ENCODE measurements at places on chromosomes 5 and 9.

DNA sequence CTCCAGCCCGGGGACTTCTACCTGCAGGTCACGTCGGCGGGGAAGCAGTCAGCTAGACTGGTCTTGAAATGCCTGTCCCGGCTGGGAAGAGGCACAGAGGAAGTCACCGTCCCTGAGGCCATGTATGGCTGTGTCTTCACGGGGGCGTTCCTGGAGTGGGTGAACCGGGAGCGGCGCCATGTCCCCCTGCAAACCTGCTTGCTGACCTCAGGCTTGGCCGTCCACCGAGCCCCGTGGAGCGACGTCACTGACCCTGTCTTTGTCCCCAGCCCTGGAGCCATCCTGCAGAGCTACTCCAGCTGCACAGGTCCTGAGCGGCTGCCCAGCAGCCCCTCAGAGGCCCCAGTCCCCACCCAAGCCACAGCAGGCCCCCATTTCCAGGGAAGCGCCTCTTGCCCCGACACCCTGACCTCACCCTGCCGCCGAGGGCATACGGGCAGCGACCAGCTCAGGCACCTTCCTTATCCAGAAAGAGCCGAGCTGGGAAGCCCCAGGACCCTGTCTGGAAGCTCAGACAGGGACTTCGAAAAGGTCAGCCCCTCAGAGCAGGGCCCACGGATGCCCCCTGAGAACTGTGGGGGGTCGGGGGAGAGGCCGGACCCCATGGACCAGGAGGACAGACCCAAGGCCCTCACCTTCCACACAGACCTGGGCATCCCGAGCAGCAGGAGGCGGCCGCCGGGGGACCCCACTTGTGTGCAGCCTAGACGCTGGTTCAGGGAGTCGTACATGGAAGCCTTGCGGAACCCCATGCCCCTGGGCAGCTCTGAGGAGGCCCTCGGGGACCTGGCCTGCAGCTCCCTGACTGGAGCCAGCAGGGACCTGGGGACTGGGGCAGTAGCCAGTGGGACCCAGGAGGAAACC is 47.8 kb downstream of the PLEKHG4B start:
- no peaks in the 10 kb centered on the region for H3K27me3 ChIP-seq
- no peak overlapping the region for H3K4me3 ChIP-seq
- no peak overlapping the region for H3K27ac ChIP-seq
- no peak for DNase-seq
- H3K4me1 ChIP-seq, result no peaks in the 10 kb centered on the region
- H3K36me3 ChIP-seq, result no peaks in the 10 kb centered on the region

GRCh38 chr9:129285979-129286772 is 108.1 kb upstream of the IER5L start:
- no peak overlapping the region for H3K4me3 ChIP-seq
- no peak overlapping the region for H3K27ac ChIP-seq
- no peak for DNase-seq
- no peaks in the 10 kb centered on the region for H3K36me3 ChIP-seq
- no peaks in the 10 kb centered on the region for H3K27me3 ChIP-seq
- no peaks in the 10 kb centered on the region for H3K4me1 ChIP-seq

DNA sequence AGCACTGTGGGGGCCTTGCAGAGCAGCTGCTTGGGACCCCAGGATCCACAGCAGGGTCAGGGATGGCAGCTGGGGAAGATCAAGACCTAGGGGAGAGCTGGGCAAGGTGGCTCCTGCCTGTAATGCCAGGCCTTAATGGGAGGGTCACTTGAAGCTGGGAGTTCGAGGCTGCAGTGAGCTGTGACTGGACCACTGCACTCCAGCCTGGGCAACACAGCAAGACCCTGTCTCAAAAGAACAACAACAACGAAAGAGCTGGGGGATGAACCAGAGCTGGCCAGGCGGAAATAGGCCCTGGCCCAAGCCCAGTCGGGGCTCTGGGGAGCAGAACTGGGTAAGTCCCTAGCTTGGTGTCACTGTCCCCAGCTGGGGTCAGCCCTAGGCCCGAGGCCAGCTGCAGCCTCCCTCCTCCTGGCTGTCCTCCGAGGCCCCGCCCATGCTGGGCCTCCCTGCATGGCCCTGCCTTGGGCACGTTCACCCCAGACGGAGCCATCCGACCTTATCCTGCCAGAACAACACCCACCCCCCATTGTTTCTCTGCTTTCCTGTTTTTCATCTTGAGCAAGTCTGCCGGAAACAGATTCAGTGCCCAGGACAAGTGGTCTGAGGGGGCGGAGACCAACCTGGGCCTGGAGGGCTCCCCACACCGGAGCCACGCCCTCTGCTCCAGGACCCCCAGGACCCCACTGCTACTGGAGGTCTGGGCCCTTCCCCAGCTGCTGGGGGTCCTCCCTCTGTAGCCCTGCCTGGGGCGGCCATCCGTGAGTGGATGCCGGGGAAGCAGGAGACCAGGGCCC is 1.9 kb downstream of the DIPK1B start:
- no peak overlapping the region for H3K4me3 ChIP-seq
- H3K27ac ChIP-seq, result no peak overlapping the region
- peaks cover 13% of the 10 kb centered on the region for H3K4me1 ChIP-seq
- H3K36me3 ChIP-seq, result no peaks in the 10 kb centered on the region
- no peak for DNase-seq

DNA sequence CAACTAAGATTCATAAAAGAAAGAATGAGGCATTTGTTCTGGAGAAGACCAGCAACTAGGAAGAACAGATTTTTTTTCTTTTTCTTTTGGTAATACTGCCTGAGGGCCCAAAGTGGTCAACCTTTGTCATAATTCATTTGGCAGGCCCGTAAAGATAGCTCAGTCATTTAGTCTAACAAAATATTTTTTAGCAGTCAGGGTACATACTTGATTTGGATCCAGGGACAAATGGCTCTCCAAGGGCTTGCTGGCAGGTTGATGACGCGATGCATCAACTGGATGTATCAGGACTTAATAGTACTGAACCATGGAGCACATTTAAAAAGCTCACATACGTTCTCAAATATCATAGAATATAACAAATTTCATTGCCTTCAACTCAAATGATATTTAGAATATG is 203.4 kb upstream of the ZNF608 start:
- no peak for DNase-seq
- H3K36me3 ChIP-seq, result no peaks in the 10 kb centered on the region
- no peaks in the 10 kb centered on the region for H3K27me3 ChIP-seq
- H3K27ac ChIP-seq, result no peak overlapping the region

GRCh38 chr9:111030492-111030891 is 7.8 kb downstream of the LPAR1 start:
- no peaks in the 10 kb centered on the region for H3K4me1 ChIP-seq
- no peak overlapping the region for H3K4me3 ChIP-seq
- no peak overlapping the region for H3K27ac ChIP-seq
- peaks cover 2% of the 10 kb centered on the region for H3K36me3 ChIP-seq
- DNase-seq, result no peak

GRCh38 chr9:89154651-89155336 is 23.8 kb downstream of the SHC3 start:
- H3K36me3 ChIP-seq, result no peaks in the 10 kb centered on the region
- no peak overlapping the region for H3K4me3 ChIP-seq
- DNase-seq, result no peak
- no peak overlapping the region for H3K27ac ChIP-seq
- peaks cover 2% of the 10 kb centered on the region for H3K27me3 ChIP-seq

- DNase-seq, result no peak
- no peaks in the 10 kb centered on the region for H3K36me3 ChIP-seq
- peaks cover 9% of the 10 kb centered on the region for H3K27me3 ChIP-seq
- H3K4me1 ChIP-seq, result peaks cover 3% of the 10 kb centered on the region
- no peak overlapping the region for H3K4me3 ChIP-seq
These were observed 338.1 kb upstream of the MSX2 start for GRCh38 chr5:174386306-174386705.

DNA sequence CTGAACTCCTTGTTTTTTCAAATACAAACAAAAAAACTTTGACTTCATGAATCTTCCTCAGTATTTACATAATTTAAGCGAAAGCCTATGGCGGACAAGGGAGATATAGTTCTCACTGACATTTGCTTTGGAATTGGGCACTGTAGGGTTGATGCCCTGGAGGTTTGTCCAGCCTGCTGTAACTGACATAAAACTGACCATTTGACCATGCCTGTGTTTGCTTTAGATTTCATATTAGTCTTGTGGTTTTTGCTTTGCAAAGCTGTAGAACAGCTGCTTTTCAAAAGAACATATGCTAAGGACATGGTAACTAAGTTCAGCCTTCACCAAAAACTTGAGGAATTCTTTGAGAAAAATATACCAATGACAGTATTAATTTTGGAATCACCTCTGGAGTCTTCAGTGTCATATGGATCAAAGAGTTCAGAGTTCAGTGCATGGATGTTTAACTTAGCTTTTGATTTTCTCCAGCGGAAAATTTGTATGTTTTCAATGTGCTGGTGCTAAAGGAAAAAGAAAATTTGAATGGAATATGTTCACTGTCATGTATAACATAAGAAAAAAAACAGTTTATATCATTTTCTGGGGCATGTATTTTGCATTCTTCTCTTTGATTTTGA is 1013.1 kb downstream of the NR2F1-AS1 start:
- H3K4me1 ChIP-seq, result no peaks in the 10 kb centered on the region
- no peaks in the 10 kb centered on the region for H3K36me3 ChIP-seq
- H3K27me3 ChIP-seq, result no peaks in the 10 kb centered on the region
- no peak overlapping the region for H3K4me3 ChIP-seq
- no peak for DNase-seq

DNA sequence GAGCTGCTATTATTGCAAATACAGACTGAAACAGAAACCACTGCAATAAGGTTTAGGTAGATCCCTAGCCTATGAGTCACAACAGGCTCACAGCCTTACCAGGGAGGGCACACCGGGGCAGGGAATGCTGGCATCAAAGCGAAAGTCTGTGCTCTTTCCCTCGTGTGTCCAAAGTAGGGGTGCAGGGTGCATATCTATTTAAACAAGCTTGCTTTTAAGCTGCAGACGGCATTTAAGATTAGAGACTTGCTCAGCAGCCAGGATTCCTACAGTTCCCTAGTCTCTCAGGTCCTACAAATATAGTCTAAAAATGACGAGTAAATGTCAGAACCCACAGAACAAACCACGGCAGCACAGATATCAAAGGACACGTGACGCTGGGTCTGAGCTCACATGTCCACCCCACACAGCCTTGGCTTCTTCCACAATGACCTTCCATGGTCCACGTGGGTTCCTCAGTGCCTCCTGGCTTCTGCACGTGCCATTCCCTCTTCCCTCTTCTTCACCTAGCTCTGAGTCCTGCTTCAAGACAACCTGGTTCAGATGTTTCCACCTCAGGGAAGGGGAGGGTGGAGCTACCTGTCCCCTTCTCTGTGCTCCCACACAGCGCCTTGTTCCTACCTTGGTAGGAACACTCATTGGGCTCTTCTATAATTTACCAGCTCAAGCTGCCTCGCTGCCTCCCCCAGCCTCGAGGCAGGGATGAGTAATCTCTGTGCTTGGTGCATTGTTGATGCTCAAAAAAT is 193.2 kb downstream of the MAPKAP1 start:
- no peaks in the 10 kb centered on the region for H3K4me1 ChIP-seq
- peak; percentile 73 for DNase-seq
- H3K4me3 ChIP-seq, result no peak overlapping the region
- H3K27me3 ChIP-seq, result no peaks in the 10 kb centered on the region

DNA sequence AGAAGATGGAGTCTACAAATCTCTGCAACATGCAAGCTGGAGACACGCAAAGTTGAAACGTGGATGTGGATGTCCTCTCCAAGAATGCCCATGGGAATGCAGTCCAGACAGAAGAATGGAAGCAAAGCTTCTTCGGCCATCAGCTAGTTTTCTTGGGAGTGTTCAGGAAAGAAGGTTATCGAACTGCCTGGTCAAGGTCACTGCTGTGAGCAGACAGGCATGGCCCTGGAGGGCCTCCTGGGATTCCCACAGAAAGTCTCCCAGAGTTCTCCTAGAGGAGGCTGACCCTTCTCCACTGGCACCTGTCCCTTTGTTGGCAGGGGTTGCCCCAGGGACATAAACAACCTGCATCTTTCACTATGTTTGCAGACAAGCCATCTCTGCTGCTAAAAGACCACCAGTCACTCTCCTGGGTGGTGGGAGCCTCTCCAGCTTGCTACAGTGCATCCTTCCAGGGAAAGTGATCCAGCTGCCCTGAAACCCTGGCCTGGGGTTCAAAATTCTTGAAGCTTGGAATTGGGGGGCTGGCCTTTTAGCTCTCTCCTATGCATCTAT is 265.8 kb downstream of the SYK start:
- no peak for DNase-seq
- H3K36me3 ChIP-seq, result no peaks in the 10 kb centered on the region
- H3K4me1 ChIP-seq, result peaks cover 16% of the 10 kb centered on the region
- no peak overlapping the region for H3K4me3 ChIP-seq
- no peaks in the 10 kb centered on the region for H3K27me3 ChIP-seq

DNA sequence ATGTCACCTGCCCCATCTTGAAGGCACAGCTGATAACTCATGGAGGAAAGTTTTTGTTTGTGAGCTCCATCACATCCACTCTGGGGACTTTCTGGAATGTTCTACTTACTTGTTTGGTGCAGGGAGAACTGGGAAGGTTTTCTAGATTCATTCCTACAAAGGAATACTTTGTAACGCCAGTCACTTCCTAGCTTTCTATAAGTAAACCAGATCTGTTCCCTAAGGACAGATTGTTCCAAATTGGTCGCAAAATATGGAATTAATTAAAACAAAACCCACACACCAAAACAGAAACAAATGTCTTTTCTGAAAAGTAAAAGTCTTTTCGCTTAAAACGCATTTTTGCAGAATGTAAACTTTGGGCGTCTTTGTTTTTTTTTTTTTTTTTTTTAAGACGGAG is 167.6 kb downstream of the PDZD2 start:
- no peaks in the 10 kb centered on the region for H3K4me1 ChIP-seq
- H3K4me3 ChIP-seq, result no peak overlapping the region
- DNase-seq, result no peak
- H3K27ac ChIP-seq, result no peak overlapping the region
- H3K36me3 ChIP-seq, result no peaks in the 10 kb centered on the region
- H3K27me3 ChIP-seq, result no peaks in the 10 kb centered on the region

DNA sequence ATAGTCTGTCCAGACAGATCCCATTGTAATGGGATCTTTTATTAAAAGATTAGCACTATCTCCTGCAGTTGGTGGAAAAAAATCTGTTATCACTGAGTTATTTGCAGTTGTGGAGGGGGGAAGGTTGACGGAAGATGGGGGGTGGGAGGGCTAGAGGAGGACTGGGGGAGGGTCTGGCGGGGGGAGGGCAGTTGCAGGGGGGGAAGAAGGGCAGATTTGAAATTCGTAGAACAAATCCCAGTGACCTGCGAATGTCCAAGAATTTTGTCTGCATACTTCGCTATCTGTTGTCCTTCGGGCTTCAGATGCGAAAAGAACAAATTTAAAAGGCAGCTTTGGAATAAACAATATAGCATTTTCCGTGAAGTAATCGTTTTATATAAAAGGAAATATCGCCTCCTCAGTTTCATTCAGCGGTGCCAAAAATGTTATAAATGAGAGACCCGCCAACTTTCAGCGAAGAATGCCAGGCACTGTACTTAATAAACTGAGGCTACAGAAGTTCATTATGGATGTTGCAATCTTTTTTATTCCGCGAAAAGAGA is 1.3 kb upstream of the FST start:
- H3K27me3 ChIP-seq, result peaks cover 51% of the 10 kb centered on the region
- H3K4me1 ChIP-seq, result peaks cover 16% of the 10 kb centered on the region
- peak overlapping the region; percentile 55 for H3K27ac ChIP-seq
- peak overlapping the region; percentile 57 for H3K4me3 ChIP-seq

DNA sequence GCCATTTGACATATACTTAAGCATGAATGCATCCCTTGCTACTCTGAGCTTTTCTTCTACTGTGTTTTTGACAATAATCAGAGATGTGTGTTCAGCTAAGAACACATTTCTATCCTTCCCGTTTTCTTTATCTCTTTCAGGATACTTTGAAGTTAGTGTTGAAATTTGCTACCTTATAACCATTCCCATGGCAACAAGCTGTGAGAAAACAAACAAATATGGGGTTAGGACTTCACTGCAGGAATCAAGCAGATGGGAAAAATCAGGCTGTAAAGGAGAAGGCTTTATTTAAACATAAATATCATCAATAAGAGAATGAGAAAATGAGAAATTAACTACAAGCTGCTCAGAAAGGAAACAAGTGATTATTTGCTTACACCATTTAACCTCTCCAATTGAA is 35.2 kb downstream of the ZCCHC9 start:
- DNase-seq, result no peak
- no peaks in the 10 kb centered on the region for H3K4me1 ChIP-seq
- H3K4me3 ChIP-seq, result no peak overlapping the region

Data from large intestine (tissue), 12 donors.